NCI-H1436 (cell line): ENCODE measurements at places on chromosomes 2 and 18.

DNA sequence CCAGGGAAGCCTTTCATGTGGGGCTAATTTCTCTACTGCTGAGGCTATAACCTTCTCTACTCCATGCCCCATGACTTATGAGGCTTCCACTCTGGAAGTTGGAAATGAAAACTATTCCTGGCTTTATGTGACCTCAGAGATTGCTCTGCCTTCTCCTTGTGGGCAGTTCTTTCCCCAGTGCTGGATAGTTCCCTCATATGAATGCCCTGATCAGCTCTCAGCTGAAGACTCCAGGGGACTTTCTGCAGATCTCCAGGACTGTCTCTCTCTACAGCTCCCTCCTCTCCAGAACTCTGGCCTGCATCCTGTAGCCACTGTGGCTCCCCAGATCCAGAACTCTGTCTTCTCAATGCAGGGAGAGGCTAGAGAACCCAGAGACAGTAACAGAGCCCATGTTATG lies 235.1 kb downstream of the SEPTIN10 start:
- DNase-seq: no peak

GRCh38 chr2:50955081-50955480 lies 76.9 kb downstream of the NRXN1 start:
- no peak for DNase-seq

DNA sequence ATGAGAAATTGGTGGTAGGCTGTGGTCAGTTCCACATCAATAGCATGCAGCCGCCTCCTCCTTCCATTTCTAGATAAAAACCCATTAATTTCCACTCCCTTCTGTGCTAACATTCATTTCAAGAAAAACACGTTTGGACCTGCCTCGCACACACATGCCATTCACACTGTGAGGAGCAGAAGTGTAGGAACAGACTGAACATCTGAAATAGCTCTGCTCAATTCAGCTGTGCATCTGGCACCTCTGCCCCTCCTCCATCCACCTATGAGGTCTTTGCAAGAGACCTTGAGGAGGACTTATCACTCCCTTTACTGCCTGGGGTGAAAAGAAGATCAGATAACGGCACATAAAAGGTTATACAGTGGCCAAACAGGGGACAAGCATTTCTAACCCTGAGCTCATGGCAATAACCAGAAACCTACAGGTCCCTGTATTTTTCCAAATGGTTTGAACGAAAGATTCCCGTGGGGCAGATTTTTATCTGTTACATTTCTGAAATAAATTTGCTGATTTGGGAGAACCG lies 30.8 kb upstream of the LRP2 start:
- DNase-seq: no peak

DNA sequence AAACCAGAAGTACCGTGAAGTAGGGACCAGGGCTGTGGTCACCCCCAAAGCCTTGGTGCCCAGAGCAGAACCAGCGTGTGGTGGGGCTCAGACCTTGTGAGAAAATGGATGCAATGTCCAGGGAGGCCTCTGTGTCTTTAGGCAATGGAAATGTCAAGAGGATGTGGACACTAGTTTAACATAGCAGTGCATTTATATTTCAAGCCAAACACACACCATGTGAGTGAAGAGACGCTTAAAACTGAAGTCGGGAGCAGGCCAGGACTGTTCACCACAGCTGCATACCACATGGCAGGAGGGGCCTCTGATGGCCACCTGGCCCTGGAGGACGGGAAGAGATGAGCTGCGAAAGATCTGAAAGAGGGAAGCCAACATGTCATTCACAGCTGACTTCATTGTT lies 87.3 kb upstream of the LDLRAD4 start:
- DNase-seq: no peak

GRCh38 chr2:72745679-72746368 lies 80.0 kb downstream of the EXOC6B start:
- peak; percentile 62 for DNase-seq

DNA sequence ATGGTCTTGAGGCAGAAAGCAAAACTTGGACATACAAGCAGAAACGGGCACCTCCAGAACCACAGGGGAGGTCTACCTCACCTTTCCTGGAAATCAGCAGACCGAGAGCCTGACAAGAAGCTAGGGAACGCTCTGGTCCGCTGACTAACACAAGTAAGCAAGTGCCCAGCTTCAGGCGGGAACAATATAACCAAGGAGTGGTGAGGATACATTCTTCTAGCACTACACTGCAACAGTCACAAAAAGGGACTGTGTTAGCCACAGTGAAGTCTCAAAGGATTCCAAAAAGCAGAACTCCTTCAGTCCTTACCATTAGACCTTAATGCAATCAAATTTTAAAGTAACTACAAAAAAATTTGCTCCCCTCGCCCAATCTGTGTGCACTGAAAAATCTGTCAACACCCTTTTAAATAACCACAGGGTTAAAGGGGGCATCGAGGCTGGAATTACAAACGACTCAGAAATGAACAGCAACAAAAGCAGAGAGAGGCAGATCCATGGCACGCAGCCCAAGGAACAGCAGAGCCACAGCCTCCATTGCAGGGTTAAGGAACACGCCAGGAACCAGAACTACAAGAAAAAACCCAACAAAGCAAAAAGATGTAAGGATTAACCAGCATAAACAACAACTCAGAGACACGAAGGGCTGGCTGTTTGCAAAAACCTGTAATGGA lies 7.1 kb downstream of the THAP4 start:
- DNase-seq: no peak

DNA sequence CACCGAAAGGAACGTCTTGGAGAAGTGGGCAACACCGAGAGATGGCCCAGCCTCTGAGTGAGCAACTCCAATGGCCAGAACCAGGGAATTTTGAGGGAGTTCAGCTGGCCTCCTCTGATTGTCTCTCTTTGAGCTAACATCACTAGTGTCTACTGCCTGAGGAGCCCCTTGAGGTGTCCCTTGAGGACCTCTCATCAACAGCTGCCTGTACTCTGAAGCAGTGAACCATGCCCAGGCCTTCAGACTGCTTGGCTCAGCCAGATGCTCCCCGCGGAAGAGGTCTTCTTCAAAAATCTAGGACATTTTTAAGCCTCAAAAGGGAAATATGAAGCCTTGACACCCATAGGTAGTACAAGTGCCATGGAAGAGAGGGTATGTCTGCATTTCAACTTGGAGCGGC lies 430.4 kb downstream of the TXNL1 start:
- no peak for DNase-seq

DNA sequence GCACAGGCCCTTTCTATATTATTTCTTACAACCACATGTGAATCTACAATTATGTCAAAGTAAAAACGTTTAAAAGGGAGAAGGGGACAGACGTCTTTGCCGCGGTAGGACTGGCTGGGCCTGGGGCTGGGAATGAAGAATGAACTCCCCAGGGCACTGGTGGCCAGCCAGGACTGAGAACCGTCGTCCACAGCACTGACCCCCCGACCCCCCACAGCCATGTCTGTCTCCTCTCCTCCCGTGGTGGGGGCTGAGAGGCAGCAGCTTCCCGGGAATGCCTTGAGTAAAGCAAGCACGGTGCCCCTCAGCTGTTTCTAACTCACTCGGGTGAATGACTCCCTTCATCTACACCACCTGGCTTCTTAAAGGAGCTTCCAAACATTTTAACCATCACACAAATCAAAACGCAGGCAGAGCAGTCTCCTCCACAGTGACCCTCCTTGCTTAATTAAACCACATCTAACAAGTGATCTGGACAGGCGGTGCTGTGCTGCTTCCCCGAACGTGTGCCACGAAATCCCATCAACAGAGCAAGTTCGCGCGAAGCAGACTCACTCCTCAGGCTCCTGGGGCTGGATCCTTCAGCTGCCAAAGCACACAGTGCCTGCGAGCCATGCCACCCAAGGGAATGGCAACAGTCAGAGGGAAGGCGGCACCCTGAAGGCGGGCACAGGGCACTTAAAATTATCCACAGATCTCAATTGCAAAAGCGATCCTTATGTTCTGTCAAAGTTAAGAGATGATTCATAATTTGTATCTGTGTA lies 217.7 kb downstream of the EIPR1 start:
- no peak for DNase-seq

GRCh38 chr2:236629961-236630872 lies 60.6 kb downstream of the ACKR3 start:
- DNase-seq: no peak

- DNase-seq: no peak
Observed at GRCh38 chr2:170862286-170862902, 45.7 kb downstream of the GAD1 start.

DNA sequence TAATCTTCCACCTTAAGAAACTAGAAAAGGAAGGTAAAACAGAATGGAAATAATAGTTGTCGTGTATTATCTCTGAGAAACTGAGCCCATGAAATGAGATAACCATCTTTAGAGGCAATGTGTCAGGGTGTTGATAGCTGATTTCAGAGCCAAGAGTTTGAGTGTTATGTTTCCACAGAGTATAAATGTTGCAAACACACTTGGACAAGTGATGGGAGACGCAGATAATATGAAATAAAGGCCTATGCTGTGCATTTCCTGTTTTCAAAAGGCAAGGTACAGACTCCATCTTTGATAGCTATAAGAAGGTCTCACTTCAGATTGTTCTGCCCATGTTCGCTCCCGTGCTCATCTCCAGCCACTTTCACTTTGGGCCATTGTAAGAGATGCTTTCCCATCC lies 25.9 kb upstream of the DNER start:
- DNase-seq: no peak

GRCh38 chr18:23380001-23380550 lies 73.0 kb upstream of the RIOK3 start:
- DNase-seq: no peak

DNA sequence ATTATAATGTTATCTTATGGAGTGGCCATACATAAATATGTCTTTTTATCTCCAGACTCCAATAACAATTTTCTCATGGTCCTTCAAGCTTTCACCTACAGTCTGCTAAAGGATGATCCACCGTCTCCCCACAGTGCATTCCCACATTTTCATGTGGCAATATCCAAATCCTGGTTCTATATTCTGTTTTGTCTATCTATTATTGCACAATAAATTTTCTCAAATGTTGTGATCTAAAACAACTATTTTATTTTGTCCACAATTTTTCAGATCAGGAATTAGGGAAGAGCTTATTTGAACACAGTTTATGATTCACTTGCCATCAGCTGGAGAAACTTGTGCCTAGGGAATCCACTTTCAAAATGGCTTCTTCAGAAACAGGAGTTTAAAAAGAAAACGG lies 614.4 kb upstream of the TMEFF2 start:
- no peak for DNase-seq

DNA sequence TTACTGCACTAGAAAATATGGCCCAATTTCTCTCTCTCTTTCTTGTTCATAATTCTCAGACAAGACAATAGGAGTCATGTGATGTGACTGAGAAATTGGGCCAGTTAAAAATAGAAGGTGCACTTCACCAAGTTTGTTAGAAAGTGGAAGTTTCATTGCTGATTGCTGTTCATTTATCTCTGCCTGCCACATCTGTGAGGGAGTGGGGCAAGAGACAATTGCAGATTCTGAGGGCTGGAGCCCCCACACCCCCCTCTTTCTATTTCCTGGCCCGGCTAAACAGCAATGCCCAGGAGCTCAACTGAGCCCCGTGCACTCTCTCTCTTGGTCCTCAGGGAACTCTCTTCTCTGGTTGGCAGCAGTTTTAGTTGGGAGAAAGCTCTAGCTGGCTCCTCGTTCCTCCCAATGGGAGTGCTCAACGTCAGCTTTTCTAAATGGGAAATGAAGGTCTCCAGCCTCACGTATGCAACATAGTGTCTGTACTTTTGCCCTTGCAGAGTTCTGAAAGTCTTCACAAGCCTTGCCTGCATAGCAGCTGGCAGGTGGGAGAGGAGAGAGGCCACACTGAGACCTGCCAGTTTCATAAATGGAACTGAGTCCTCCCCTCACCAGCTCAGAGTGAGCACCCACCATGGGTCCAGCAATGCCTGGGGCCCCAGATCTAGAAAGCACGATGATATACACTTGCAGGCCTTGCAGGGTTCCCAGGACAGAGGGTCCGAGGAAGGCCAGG lies 115.7 kb downstream of the MYCN start:
- DNase-seq: no peak

DNA sequence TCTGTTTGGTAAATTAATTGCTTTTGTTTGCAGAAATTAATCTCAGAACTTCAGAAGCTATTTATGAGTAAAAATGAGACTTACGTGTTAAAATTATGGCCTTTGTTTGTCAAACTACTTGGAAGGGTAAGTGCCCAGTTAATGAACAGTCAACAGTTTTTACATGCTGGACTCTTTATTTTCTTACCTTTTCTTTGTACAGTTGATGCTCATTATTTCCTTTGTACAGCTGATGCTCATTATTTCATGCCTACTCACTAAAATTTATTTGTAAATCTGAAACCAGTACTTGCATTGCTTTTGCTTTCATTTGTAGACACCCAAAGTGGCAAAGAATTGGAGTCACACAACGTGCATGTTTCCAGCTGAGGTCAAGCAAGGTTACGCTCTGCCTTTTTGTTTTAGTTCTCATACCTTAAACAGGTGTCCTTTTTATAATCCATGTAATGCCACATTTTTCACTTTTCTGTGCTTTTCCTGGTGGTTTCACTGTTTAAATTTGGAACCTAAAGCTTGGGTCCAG lies 13.3 kb downstream of the RIF1 start:
- DNase-seq: no peak

- DNase-seq: no peak
Observed at GRCh38 chr18:13831864-13832508, 8.0 kb downstream of the MC5R start.

- DNase-seq: no peak
Observed at GRCh38 chr18:55588870-55589595, 1.0 kb upstream of the TCF4 start.

- no peak for DNase-seq
Observed at GRCh38 chr18:55444536-55444935, 143.5 kb downstream of the TCF4 start.

GRCh38 chr2:134642938-134643337 lies 75.9 kb downstream of the TMEM163 start:
- DNase-seq: no peak

GRCh38 chr2:112712465-112712864 lies 8.4 kb upstream of the NT5DC4 start:
- no peak for DNase-seq

GRCh38 chr2:31347750-31348149 lies 66.8 kb downstream of the XDH start:
- DNase-seq: no peak

- no peak for DNase-seq
Observed at GRCh38 chr2:130183512-130184373, 1.7 kb downstream of the MZT2B start.

DNA sequence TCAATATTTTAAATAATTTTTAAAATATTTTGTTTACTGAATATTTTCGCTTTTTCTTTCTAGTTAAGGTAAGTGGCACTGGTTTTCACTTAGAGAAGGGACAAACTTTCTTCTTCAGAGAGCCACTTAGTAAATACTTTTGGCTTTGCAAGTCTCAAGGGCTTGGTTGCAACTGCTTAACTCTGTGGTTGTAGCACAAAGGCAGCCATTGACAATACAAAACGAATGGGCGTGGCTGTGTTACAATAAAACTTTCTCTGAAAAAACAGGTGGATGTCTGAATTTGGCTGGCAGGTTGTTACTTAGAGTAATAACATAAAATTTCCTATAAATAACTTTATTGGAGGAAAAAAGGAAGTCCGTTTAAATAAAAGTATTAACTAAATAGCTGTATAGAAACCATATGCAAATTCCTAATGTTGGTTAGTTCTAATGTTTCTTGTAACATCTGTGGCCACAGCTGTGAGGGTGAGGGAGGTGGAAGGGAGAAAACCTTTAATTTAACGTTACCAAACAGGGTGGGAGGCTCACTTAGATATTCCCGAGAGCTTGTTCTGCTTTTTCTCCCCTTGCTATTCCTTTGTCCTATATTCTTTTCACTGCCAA lies 62.4 kb upstream of the TNP1 start:
- DNase-seq: no peak

GRCh38 chr18:73136134-73136533 lies 268.3 kb upstream of the NETO1 start:
- DNase-seq: peak; percentile 3

- DNase-seq: peak; percentile 17
Observed at GRCh38 chr2:170218456-170218855, 40.5 kb downstream of the MYO3B start.
